ENCODE measurements at places on chromosomes 6 and 20.

GRCh38 chr20:13243826-13244376 is 22.8 kb downstream of the ISM1 start:
- no peak for DNase-seq

- DNase-seq = no peak
Observed at GRCh38 chr6:7561153-7561964, 19.9 kb downstream of the DSP start.

- DNase-seq = no peak
Observed at GRCh38 chr6:25336996-25337395, 57.8 kb downstream of the CARMIL1 start.

- DNase-seq = no peak
Observed at GRCh38 chr6:110597761-110598160, 121.3 kb upstream of the SLC22A16 start.

GRCh38 chr20:2045101-2045500 is 51.2 kb upstream of the PDYN start:
- no peak for DNase-seq

DNA sequence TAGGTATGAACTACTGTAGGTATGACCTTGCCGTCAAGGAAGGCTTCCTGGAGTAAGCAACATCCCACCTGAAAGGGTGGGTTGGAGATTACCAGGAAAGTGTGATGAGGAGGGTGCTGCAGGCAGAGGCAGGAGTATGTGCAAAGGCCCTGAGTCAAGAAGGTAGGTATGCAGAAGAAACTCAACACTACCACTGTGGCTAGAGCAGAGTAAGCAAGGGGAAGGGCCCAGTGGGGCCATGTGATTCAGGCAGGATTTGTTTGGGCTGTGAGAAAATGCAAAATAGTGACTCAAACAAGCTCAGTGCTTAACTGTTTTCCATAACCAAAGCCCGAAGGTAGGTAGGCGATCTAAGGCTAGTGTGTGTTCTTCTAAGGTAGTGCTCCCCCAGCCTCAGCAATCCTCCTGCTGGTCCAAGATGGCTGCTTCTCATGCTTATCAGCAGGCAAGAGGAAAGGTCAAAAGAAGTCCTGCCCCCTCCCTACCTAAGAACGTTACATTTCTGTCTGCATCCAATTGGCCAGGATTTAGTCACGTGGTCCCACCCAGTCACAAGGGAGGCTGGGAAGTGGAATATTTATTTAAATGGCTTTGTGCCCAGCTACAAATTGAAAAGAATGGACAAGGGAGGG is 36.2 kb upstream of the HMGA1 start:
- DNase-seq = no peak

- DNase-seq = peak; percentile 17
Observed at GRCh38 chr20:23165307-23165750, 79.2 kb upstream of the CD93 start.

DNA sequence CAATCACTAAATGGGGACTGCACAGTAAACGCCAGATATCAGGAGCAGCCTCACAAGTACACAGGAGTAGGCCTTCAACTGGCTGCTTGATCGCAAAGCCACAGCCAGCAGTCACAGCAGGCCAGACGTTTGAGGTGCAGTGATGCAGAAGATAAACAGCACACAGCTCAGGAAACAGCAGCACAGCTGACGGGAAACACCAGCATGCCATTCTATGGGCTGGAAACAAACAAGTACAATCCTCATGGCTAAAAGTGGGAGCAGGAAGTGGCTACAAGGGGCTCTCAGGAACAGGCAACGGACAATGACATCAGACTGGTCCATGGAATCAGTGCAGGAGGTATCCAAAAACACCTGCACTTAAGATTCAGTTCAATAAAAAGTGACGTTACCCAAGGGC is 111.0 kb downstream of the DTNBP1 start:
- DNase-seq = peak; percentile 68

GRCh38 chr20:49367113-49367512 is 89.3 kb upstream of the ZNFX1 start:
- no peak for DNase-seq

DNA sequence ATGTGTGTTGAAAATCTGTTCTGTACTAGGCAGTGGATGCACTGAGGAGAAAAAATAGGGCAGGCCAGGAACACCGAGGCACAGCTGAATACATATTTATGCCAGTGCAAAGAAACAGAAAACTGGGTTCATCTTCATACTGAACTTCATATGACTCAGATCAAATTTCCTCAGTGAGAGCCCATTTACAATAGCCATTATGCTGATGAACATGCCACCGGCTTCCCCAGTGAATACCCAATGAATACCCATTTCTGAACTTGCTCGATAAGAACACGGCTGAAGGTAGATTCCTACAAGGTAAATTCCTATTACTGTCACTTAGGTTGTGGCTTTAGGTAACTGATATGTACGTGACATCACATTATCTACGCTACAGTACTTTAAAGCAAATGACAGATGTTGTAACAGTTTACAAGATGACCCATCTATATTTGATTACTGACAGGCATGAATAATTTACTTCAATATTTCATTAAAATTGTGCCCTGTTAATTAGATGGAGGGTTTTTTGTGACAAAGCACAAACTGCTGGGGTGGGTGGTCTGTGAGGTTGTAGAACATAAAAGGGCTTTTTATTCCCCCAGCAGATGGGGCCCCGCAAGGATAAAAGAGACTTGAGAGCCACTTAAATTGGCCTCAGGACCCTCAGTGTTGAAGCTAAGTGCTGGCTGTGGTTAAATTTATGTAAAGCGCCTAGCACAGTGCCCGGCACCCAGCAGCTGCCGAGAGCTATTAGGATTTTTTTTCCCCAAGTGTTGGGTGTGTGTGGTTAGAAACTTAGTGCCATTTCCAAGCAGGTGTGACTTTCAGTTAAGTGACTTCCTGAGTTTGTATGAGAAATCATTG is 264.5 kb downstream of the CD83 start:
- no peak for DNase-seq

DNA sequence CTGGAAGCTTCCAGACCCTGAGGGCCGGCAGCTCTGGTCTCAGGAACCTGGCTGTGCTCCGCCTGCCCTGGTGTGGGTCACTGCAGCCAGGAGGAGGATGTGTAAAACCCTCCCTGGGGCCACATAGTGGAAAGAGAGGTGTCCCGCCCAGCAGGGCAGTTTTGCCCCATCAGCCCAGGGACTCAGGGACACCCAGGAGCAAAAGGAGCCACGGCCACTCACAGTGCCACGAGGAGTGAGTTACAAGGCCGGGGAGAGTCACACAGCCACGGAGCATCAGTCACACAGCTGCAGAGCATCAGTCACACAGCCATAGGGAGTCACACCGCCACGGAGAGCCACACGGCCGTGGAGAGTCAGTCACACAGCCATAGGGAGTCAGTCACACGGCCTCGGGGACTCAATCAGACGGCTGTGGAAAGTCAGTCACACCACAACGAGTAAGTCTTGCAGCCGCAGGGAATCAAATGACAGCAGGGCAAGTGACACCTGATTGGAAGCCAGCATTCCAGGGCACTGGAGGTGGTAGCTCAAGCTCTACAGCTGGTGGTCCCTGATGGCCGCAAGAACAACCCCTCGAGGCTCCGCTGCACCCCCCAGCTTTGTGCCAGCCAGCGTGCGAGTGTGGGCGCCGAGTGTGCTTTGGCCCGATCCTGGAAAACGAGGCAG is 60.9 kb downstream of the DLL1 start:
- no peak for DNase-seq

DNA sequence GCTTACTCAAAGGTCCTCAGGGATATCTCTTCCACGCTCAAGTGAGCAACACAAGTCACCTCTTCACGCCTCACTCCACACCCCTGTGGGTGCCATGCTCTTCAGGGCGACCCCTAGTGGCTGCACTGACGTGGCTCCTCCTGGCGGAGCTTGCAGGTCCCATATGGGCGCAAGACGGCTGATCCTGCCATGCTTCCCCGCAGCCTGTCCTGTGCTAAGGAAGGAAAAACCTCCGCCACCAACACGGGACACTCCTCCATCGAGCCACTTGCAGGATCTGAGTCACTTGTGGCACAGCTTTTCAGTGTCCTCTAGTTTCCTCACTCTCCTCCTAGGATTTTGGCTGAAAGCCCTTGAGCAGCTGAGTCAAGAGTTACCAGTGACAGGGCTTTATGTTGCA is 90.7 kb downstream of the KHDC1L start:
- DNase-seq = peak; percentile 83

GRCh38 chr6:56482525-56482924 is 160.2 kb downstream of the DST start:
- DNase-seq = no peak

GRCh38 chr6:21764989-21765388 is 171.4 kb downstream of the SOX4 start:
- DNase-seq = no peak

DNA sequence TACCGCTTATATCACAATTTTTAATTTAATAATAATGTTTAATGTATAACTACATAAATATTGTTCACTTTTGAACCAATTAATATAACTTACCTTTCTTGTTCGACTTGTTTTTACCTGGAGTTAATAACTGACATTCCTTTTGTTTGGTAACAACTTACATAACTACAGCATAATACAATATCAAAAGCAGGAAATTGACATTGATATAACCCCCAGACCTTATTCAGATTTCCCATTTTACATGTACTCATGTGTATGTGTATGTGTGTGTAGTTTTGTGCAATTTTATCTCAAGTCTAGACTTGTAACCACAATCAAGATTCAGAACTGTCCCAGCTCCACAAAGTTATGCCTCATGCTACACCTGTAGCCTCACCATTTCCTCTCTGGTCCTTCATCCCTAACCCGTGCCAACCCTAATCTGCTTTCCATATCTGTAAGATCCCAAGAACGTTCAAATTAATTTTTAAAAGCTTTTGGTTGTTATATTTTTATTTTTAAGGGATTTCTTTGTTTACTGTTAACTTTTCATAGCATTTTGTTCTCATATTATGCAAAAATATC is 190.6 kb downstream of the MANEA start:
- no peak for DNase-seq

- no peak for DNase-seq
Observed at GRCh38 chr20:44429419-44430269, 46.0 kb upstream of the TTPAL start.

DNA sequence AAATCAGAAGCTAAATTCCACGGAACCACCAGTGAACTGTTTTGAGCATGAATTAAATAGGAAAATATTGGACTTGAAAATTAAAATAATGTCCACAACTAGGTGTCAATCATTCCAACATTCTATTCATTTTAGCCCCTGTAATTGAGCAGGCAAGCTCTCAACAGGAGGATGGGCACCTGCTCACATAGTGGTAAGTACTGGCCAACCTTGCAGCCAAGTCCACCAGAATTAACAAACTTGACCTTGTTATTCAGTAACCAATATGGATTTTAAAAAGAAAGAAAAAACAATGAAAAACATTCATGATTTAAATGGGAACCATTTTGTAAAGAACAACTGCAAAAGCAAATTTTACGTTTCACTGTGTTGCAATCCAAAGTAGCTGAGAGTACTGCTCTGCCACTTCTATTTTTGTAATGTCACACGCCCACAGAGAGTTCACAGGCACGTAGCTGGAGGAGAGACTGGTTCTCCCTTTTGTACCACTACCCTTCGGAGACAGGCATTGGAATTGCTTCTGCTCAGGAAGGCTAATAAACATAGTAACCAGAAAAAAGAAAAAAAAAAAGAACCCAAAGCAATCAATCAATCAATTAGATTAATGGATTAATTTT is 75.2 kb upstream of the F13A1 start:
- no peak for DNase-seq

DNA sequence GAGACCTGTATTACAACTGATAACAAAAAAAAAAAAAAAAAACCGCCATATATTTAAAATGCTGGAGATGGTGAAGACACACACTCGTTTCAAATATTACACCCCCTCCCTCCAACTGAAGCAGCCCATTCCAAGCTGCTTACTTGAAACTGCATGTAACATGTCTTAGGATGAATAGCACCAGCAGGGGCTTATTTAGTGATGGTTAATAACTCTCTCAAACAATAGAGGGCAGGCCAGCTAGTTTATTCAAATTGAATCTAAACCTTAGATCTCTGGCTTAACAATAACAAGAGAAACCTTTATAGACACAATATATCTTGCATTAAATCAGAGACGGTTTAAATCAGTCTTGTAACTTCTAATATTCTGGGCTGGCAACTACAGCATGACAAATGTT is 9.3 kb upstream of the JPH2 start:
- DNase-seq = no peak

GRCh38 chr6:8243475-8243874 is 141.1 kb upstream of the EEF1E1 start:
- no peak for DNase-seq

GRCh38 chr6:134080171-134080795 is 27.9 kb upstream of the SLC2A12 start:
- DNase-seq = no peak

GRCh38 chr20:30816182-30816645 is 441.2 kb upstream of the DEFB115 start:
- no peak for DNase-seq

DNA sequence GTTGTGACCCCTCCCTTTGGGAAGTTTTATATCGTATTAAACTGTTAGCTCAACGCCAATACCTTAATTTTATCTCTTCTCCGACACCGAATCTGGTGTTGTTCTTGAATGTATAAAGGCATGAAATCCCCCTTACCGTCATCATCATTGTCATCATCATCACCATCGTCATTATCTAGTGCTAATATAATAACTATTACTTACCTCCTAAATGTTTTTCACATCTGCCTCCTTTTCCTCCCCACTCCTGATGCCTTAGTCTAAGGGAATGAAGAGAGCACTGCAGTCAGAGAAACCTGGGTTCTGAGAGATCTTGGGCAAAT is 677 bp upstream of the ZBTB24 start:
- DNase-seq = no peak

- no peak for DNase-seq
Observed at GRCh38 chr6:144417681-144418080, 132.5 kb downstream of the UTRN start.

DNA sequence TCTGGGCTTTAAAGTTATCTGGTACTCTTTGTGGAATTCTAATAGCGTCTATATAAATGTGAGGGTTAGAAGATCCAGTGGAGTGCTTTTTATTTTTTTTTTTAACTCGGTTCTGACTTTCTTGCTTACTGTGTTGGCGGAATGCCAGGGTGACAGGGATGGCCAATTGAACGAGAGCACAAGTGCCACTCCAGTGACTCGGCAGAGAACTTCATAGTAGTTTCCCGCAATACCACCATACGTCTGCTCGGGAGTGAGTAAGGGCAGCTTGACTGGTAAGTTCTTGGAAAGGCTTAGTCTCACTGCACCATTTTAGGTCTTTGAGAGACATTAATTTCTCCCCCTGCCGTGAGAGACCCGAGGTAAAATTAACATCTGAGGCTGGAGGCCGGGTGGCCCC is 49.4 kb upstream of the TULP1 start:
- no peak for DNase-seq

- DNase-seq = no peak
Observed at GRCh38 chr6:31020057-31020456, 9.8 kb downstream of the MUC22 start.

GRCh38 chr6:42322676-42323075 is 105.0 kb upstream of the MRPS10 start:
- no peak for DNase-seq

DNA sequence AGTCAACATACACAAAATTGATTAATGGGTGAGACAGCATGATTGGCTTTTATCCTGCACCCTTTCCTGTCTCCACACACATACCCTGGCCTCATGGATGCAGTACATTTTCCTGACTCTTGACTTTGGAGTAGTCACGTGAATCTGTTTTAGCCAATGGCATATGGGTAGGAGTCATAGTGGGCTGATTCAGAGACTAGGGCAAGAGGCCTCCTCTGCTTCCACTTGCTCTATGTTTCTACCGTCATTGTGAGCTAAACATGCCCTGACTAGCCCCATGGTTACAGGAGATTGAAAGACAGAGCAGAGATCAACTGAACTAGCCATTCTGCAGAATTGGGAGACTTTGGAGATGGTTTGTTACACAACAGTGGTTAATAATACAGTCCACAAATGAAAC is 850.0 kb downstream of the DHX35 start:
- DNase-seq = no peak
